ENCODE measurements at places on chromosomes 11 and 22.

DNA sequence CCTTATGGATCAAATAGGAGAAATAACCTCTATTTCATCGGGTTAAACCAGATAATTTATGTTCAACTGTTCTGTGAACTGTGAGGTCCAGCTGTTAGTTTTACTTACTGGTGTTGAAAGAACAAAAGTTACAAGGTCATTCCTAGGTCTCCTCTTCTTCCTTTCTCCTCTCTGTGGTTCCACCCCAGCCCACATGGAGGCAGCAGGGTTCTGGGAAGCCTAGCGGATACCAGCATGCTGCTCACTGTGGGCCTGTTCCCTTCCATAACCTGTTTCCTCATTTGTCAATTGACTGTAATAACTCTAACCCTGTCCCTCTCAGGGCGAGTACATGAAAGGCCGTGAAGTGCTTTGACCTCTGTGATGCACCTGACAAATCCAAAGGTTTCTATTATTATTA lies 27.8 kb downstream of the RELT start:
- no peak for DNase-seq

DNA sequence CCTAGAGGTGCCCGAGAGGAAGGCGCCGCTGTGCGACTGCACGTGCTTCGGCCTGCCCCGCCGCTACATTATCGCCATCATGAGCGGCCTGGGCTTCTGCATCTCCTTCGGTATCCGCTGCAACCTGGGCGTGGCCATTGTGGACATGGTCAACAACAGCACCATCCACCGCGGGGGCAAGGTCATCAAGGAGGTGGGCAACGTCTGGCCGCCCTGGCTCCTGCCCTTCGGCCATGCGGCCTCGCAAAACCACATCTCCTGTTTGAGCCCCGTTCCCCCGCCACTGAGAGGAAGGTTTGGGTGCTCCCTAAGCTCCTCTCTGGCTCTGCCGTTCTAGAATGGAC lies 3.4 kb downstream of the SLC17A6 start:
- no peak for DNase-seq

GRCh38 chr11:1356007-1356435 lies 33.7 kb upstream of the BRSK2 start:
- no peak for DNase-seq

DNA sequence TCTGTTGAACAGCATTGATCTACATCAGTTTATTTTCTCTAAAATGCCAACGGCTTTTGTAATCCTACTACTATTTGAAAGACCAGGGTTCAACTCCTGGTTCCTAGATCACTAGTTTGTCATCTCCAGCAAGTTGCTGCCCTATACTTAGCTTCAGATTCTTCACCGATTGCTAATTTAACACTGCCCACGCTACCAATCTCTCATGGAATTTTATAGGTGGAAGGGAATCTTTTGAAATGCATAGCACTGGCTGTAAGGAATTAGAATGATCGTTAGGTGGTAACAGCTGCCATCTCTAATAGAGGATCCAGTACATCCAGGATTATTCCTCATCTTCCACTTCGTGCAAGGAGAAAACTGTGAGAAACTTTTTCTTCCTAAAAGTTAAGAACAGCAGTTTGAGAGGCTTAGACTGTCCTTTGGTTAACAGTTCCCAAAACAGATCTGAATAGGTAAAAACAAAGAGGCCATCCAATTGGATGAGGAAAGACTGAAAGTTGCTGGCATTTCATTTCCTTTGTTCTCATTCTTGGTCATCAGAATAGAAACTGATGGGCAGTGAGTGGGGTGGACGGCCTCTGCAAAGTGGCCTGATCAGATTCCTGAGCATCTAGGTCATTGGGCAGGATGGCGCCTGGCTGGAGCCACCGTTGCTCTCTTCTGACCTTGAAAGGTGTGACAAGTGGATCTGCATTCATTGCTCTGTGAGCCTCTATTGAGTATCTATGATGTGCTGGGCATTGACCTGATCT lies 236.3 kb upstream of the SORL1-AS1 start:
- no peak for DNase-seq
